ENCODE measurements at places on chromosomes 2 and 18.

DNA sequence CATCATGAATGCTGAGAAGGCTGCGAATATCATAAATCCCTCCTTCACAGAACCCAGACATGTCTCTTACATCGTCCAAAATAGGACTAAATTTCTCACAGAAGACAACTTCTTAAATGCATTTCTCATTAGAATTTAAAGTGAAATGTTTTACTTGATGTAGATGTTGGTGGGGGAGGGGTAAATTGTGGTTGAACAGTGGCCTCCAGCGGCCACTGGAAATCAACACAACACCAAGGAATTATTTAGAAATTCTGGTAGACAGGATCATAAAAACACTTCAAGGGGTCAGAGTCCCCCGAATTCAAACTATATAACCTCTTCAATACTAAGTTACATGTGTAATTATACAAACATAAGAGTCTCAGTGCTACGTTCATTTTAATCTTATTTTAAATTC is 135.9 kb downstream of the ABCA12 start:
- no peak for DNase-seq

DNA sequence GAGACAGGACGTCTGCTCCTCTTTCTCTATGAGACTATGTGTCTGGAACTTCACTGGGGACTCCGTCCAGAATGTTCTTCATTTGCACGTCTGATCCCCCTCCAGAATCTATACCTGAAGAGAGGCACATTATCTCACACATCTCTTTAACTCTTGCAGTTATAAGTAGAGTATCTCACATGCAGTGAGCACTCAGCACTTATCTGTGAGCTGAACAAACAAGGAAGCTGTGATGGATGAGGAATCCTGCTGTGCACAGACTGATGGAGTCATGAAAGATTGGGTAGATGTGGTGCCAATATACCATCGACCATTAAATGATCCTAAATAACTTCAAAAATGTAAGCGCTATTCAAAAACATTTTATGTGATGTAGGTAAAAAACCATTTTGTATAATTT is 888.3 kb upstream of the CELF4 start:
- DNase-seq, result no peak

DNA sequence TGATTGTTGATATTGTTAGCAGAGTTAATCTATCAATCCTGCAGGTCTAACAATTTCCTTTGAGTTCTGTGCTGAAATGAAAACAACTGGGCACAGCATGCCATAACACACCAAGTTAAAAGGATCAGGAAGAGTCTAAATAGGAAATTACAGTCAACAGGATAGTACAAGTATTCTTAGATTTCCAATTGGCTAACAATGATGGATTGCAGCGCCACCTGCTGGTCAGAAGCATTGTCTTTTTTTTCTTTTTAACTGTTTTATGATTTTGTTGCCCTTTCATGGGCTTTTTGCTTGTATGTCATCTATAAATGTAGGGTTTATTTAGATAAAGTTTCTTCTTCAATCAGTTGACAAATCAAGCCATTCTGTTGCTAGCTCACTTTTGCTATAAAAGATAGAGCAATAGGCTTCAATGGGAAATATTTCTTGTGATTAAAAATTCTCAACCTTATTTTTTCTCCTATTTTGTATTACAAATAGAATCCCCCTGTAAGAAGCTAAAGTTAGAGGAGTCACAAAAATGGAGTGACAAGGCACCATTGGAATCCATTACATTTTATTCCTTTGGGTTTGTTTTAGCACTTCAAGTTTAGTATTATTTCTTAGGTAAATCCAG is 40.8 kb upstream of the RPRM start:
- DNase-seq, result no peak

DNA sequence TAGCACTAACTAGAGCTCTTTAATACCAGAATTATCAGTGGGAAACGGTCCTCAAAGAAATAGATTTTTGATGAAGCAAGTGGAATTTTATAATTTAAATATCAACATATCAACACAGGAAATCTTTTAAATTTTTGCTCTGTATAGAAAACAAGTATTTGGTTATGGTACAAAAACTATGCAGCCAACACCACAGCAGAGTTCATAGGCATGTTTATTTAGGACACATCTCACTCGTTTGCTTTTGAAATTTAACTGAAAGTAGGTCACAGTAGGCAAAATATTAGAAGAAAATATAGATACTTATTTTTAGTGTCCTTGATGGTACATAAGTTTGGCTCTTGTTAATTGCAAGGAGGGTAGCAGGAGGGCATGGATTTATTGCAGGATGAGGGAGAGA is 34.3 kb upstream of the TANC1 start:
- no peak for DNase-seq

DNA sequence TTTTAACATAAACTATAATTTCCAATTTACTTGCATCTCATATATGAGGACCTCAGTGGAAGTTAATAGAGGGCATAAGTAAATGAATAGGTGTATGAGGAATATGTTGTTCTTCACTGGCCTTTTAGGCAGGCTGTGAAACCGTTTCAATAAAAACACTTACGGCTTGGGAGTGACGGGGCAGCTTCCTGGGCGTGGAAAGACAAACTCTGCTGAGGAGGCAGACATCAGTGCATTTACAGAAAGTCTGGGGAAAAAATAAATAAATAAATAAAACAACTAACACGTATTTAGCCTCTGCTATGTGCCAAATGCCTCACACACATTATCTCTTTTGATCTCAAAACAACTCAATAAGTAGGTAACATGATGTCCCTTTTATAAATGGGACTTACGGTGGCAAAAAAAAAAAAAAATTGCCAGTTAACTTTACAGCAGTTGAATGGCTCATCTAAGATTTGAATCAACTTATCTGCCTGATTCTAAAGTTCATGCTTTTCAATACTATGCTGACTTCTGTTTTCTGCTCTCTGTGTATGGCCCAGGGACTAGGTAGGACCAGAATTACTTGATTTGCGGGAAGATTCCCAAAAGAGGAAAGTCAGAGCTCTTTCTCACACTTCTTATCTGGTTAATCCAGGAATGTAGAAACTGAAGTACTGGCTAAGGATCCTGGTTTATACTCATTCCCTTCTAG is 77.5 kb upstream of the LRATD1 start:
- no peak for DNase-seq

- DNase-seq, result no peak
Measured at GRCh38 chr2:126303113-126303512, 352.8 kb upstream of the GYPC start.

DNA sequence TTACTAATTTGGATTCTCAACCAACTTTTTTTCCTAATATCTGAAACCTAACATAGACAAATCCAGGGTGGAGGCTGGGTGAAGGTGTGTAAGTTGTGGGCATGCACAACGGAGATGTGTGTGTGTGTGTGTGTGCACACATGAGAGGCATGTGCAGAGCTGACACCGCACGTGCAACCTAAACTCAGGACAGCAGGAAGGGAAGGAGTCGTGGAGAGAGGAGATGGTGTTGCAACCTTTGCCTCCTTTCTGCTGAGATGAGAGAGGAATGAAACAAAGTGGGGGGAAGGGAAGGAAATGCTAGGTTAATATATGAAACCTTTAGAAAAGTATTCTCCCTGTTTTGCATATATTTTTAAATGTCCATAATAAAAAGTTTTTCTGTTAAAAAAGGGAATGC is 64.7 kb downstream of the KCTD1 start:
- DNase-seq, result no peak

- DNase-seq, result no peak
Measured at GRCh38 chr2:197368412-197368811, 57.8 kb upstream of the ANKRD44 start.

DNA sequence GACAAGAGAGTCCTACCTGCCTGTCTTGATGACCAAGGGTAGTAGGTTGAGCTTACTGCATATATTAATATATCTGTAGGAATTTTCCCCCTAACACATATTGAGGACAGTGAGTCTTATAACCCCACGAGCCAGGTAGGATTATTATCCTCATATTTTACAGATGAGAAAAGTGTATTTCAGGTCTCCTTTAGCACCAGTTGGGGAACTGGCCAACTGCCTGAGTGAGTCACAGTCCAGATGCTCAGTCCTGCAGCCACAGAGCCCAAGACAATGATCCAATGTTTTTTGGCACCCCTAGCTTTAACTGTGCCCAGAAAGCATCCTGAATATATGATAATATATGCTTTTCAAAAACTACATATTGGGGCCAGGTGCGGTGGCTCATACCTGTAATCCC is 30.8 kb upstream of the GLS start:
- no peak for DNase-seq

GRCh38 chr2:9002637-9003365 is 683 bp downstream of the MBOAT2 start:
- DNase-seq, result no peak
